Stimulated activated CD4-positive, alpha-beta T cell treated with anti-CD3 and anti-CD28 coated beads, Interleukin-12 subunit alpha, Interleukin-12 subunit beta, amount 100 ng/mL, for 24 hours (primary cell): ENCODE measurements at places on chromosomes 5 and 9.

- DNase-seq: no peak
Observed at GRCh38 chr9:5511935-5512580, 1.7 kb downstream of the PDCD1LG2 start.

DNA sequence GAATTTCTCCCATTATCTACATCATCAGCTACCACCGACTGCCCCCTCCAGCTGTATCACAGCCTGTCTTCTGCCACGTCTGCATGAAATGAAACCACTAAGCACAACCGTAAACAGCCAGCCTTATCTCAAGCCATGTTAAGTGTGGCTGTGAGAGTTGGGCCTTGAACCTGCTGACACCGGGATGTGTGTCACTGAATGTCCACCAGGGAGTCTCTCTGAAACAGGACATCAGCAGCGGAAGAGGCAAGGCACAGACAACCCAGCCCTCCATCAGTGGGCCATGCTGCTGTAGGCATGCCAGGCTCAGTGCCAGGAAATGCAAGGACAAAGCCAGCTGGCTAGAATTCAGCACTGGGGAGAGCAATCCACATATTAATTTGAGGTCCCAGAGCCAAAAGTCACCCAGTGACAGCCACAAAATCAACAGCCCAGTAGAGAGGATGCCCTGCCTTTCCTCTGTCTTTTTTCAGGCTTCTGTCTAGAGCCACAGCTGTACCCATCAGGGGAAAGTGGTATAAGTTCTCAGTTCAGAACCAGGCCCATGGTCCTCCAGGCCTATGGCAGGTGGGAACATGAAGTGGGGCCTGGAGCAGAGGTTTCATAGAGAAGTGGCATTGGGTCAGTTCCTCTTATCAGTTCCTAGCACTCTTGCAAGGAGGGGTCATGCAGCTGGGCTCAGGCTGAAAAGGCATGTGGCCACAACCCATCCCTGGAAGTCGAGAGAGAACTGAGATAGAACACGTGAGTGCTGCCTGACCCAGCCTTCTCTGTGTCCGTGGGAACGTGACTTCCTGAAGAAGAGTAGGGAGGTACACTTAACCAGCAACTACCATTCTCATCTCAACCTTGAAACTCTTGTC lies 199.4 kb downstream of the ESM1 start:
- DNase-seq: no peak

- no peak for DNase-seq
Observed at GRCh38 chr5:82330530-82331270, 52.5 kb upstream of the RPS23 start.

- DNase-seq: no peak
Observed at GRCh38 chr9:89139455-89139854, 39.2 kb downstream of the SHC3 start.

DNA sequence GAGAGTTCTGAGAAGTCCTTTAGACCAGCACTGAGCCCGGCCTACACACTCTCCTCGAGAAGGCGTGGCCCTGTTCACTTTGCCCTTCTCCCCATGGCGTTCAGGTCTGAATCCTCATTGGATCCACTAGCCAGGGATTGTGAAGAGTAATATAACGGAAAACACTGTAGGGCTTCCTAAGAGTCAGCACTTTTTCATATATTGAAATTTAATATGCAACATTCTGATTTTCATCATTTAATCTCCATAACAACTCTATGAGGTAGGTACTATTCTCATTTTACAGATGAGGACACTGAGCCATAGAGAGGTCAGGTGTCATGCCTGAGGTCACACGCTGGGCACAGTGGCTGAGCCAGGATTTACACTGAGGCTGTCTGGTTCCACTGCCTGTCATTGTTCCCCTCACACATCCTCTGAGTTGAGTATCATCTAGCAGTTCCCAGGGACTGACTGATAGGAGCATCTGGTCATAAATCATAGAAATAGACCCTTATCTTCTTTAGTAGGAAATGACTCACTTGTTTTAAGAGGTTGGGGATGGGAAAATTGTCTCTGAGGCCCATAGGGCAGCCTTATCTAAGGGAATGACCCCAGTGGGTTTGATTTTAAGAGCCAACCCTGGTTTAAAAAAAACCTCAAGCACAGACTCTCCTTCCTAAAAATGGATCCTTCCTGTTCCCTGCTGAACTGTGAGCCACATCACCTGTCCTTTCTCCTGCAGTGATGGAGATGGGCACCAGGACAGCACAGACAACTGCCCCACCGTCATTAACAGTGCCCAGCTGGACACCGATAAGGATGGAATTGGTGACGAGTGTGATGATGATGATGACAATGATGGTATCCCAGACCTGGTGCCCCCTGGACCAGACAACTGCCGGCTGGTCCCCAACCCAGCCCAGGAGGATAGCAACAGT lies 41.2 kb downstream of the THBS4 start:
- no peak for DNase-seq

- no peak for DNase-seq
Observed at GRCh38 chr9:108903420-108904103, 30.4 kb downstream of the ELP1 start.
